Regular cardiac myocyte (primary cell): ENCODE measurements at places on chromosomes 16 and 17. TPM values are rescaled to one million over a fixed set of nuclear protein-coding genes. Genes with fewer than 3 reads are reported as not detected.

Gene SMPD3
- total RNA-seq = under 0.01 and 0.19 TPM in 2 replicates

Gene KRTAP2-1
- total RNA-seq = not detected in 2 replicates

Gene ASIC2
- total RNA-seq = 0.58 TPM in 1 of 2 replicates, not detected in the other

Gene CDK5R1
- total RNA-seq = 0.56 and 2.1 TPM in 2 replicates

Gene KRT40
- not detected in 2 replicates for total RNA-seq

Gene SDK2
- total RNA-seq = 0.19 and 0.28 TPM in 2 replicates

Gene B3GNT9
- 27.4 and 42.3 TPM in 2 replicates for total RNA-seq

Gene THUMPD1
- 83.7 and 93.9 TPM in 2 replicates for total RNA-seq

Gene NPIPA3
- total RNA-seq = not detected in 2 replicates

Gene UNK
- 8.2 and 9.4 TPM in 2 replicates for total RNA-seq

Gene MEOX1
- 2.8 TPM in 1 of 2 replicates, not detected in the other for total RNA-seq

Gene ABR
- total RNA-seq = 34.1 and 43.7 TPM in 2 replicates

Gene TBC1D3E
- not detected in 2 replicates for total RNA-seq

Gene GDPD1
- total RNA-seq = 0.96 and 1.7 TPM in 2 replicates

Gene TAOK2
- 54.1 and 74.6 TPM in 2 replicates for total RNA-seq

Gene WWP2
- 21.3 and 28.2 TPM in 2 replicates for total RNA-seq

Gene ANKFN1
- total RNA-seq = not detected in 2 replicates

Gene THRA
- 21.3 and 34.4 TPM in 2 replicates for total RNA-seq

Gene ZNF385C
- total RNA-seq = under 0.01 TPM in 1 of 2 replicates, not detected in the other

Gene EFTUD2
- 129 and 142 TPM in 2 replicates for total RNA-seq

Gene ESRP2
- total RNA-seq = under 0.01 and 0.28 TPM in 2 replicates

Gene CACNG5
- total RNA-seq = not detected in 2 replicates

Gene CPNE7
- total RNA-seq = 8.2 and 11.3 TPM in 2 replicates

Gene SCARF1
- total RNA-seq = 0.96 and 3.1 TPM in 2 replicates

Gene FBXL19
- total RNA-seq = 13.5 and 17.1 TPM in 2 replicates

Gene ACAP1
- total RNA-seq = 0.56 and 0.58 TPM in 2 replicates

Gene TLCD2
- 1.7 and 2.0 TPM in 2 replicates for total RNA-seq

Gene PTX4
- total RNA-seq = 0.19 TPM in 1 of 2 replicates, not detected in the other

Gene CACNG4
- total RNA-seq = not detected in 2 replicates
